ENCODE measurements at places on chromosomes 12 and 14.

- DNase-seq: peak; percentile 20
Measured at GRCh38 chr14:100547633-100548294, 39.5 kb downstream of the BEGAIN start.

DNA sequence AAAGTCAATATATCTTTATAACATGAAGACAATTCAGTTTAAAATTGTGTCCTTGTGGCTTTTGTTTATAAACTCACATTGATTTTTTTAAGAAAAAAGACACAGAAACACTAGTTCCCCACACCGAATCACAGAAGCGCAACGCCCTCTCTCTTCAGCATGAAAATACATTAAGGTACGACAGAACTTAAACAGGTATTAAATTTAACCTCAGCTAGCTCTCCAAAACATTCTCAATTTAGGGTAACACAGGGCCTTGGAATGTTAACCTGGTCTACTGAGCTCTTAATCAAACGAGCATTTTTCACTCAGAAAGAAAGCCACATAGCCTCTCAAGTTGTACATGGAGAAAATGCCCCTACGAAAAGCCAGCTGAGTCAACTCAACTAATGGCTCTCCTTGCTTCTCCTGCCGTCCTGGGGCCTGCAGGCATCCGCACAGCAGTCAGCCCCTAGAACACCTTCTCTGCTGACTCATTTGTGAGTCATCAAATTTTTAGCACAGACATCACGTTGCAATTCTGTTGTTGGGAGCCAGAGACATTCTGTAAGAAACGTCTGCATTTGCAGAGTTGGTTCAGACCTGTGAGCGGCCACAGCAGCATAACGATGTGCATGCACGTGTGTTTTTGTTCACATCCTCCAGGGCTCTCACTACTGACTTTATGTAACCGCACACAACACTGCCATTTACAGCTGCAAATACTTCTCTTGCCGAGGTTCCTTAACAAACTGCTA, 141.6 kb downstream of the ITPR2 start:
- no peak for DNase-seq

DNA sequence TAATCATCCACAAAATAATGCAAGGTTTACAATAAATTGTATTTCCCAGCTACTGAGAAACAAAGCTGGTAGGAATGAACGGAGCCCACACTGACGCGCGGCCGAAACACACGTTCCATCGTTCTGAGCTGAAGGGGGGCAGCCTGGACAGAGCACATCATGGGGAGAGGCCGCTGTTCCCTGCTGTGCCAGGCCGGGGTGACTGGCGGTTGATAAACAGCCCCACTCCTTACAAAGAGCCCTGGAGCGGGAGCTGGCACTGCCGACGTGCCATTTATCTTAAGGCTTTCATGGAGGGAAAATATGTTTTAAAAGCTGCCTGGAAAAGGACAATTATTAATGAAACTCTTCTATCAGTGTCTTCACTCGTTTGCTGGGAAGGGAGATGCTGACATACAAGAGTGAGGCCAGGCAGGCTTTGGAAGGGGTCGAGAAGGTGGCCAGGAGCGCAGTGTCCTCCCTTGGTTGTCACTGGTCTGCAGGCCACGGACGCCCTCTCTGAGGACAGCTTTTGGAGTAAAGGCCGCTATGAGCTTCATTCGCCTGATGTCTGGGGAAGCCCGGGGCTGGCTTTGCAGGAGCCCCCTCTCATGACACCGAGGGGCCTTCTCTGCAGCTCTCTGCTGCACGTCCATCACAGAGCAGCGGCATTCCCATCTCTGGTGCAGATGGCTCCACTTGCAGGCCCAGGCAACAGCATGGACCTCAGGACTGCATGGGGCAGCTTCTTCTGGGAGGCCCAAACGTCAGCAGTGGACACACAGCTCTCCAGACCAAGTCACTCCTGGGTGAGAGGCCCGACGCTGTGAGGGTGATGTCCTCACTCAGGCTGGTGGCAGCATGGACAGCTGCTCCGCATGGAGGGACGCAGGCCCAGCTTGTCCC, 355.3 kb upstream of the SFSWAP start:
- no peak for DNase-seq

GRCh38 chr12:131199221-131199620, 245.5 kb downstream of the ADGRD1 start:
- DNase-seq: no peak

- DNase-seq: no peak
Measured at GRCh38 chr12:127300753-127301152, 966.2 kb upstream of the TMEM132C start.

GRCh38 chr12:100253437-100253836, 13.4 kb downstream of the DEPDC4 start:
- DNase-seq: no peak

DNA sequence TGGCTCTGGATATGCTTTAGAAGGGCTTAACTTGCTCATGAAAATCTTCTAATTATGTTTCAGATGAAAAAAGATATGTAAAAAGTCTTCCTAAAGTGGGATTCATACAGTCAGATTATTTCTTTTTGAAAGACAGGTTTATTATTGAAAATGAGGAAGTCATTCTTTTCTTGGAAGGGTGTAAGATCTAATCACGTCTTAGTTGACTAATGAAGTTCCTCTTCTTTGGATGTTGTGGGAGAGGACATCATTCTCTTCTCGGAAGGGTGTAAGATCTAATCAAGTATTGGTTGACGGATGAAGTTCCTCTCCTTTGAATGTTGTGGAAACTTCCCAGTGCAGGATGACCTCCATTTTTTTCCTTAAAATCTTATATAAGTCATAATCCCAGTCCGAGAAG, 74.9 kb downstream of the ALG10 start:
- no peak for DNase-seq

Data from CD4-positive, alpha-beta T cell treated with Interleukin-2 at 100 ng/mL for 4 hours (primary cell).